ENCODE measurements at places on chromosomes 1 and 21.

DNA sequence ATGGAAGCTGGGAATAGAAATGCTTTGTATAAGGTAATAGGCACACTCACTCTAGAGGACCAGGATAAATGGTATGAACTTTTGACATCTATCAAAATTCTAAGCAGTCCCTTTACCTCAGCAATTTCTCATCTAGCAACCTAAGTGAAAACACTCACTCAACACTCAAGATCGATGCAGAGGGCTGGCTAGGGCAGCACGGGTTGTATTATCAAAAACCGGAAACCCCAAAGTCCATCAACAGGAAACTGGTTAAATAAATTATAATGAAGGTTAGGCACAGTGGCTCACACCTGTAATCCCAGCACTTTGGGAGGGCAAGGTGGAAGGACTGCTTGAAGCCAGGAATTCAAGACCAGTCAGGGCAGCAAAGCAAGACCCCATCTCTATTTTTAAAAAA, 9.4 kb downstream of the USP48 start:
- peak; percentile 5 for DNase-seq

DNA sequence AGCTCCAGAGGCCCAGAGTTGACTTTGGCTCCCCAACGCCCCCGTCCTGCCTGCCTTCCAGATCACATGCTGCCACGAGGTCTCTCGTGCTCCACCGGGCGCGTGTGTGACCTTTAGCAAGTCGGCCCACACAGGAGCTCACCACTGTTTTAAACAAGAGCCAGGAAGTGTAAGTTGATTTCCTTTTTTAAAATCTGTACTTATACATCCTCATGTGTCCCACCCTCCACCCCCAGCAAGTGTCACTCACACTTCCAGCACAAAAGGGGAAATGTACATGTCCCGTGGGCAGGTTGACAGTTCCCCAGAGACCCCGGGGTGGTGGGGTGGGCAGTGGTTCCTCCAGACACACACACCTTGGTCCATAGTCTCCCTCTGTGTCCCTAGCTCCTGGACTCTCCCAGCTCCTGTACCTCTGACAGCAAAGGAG, 84.4 kb downstream of the STUM start:
- no peak for DNase-seq

DNA sequence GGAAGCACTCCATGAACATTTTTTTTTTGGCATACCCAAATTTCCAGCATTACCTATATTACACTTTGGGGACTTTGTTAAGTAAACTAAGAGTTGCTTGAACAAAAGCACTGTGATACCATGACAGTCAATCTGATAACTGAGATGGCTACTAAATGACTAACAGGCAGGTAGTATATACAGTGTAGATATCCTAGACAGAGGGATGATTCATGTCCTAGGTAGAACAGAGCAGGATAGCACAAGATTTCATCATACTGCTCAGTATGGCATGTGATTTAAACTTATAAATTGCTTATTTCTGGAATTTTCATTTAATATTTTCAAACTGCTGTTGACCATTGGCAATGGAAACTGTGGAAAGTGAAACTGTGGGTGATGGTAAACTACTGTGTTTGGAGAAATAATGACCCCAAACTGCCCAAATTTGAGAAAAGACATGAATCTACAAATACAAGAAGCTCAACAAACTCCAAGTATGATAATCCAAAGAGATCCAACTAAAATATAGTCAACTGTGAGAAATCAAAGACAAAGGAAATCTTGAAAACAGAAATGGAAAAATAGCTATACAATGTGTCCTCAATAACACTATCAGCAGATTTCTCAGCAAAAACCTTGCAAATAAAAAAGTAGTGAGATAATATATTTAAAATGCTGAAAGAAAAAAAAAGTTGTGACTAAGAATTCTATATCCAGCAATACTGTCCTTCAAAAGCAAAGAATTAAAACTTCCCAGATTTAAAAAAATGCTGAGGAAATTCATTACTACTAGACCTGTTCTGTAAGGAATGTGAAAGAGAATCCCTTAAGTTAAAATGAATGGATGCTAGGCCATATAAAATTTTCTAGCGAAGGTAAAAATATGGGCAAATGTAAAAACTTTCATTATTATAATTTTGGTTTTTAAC, 410.4 kb downstream of the DUSP10 start:
- DNase-seq = no peak

DNA sequence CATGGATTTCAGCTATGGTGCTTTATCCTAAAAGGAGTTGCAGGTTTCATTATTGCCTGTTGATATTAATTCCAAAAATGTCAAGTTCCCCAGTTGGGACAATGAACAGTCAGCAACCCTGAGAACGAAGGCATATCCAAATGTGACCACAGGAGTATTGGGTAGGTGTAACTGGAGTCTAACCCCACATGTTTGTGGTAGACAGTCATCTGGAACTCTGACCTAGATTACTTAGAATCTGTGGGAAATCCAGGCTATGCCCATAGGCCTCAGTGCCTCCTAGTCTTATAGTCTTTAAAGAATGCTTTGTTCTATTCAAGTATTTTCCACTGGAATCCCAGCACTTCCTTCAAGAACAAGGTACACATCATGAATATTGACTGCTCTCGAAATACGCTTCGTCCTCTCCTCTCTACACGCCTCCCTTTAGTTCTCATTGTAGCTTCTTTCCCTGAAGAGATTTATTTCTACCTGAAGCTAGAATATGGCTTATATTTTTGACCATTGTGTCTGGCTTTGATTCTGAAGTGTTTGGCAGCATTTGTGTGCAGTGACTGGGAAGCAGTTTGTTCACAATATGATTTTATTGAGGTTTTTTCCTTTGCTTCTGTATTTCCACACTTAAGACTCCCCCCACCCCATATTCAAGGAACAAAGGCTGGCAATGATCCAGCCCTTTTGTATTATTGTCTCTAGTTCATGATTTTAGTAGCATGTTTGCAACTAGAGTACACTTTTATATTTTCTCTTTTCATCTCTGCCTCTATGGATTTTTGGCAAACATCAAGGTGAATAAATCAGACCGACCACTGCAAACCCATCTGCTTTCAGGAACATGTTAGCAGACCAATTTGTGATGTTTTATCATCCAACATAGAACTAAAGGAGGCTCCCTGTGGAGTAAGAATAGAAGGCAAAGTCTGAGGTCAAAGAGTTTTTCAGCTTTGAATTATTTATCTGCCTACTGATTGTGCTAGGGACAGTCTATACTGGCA, 178.6 kb downstream of the GPR52 start:
- DNase-seq = no peak

GRCh38 chr1:234213658-234214128, 159.6 kb upstream of the COA6 start:
- no peak for DNase-seq

DNA sequence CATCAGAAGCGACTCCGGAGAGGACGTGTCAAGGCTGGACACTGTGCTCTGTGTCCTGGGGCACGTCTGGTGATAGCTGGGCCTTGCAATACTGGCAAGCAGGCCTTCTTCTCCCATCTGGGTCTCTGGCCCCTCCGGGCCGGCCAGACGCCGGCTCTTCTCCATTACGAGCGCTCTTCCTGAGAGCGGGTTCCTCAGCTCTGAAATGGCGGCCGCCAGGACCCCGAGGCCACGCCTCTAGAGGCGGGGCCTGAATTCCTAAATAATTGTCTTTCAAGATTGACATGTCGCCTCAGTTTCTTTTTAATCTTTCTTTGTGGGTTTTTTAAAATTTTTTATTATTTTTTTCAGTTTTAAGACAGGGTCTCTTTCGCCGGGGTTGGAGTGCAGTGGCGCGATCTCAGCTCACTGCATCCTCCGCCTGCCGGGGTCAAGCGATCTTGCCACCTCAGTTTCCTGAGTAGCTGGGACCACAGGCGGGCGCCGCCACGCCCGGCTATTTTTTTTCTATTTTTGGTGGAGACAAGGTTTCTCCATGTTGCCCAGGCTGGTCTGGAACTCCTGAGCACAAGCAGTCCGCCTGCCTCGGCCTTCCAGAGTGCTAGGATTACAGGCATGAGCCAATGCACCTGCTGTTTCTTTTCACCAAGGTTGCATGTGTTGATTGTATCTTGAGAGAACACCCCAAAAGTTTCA, 9.2 kb downstream of the RNF2 start:
- no peak for DNase-seq

DNA sequence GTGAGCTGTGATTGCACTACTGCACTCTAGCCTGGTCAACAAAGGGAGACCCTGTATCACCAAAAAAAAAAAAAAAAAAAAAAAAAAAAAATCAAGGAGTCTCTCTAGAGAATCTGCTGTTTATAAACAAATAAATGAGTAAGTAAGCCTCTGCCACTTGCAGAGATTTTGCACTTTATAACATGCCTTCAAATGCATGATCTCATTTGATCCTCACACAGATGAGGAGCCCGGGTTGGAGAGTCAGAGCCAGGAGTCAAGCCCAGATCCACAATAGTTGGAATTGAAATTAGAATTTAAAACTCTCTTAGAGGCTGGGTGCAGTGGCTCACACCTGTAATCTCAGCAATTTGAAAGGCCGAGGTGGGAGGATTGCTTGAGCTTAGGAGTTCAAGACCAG, 4.0 kb downstream of the PRELP start:
- DNase-seq = no peak

- no peak for DNase-seq
Observed at GRCh38 chr1:28417926-28418637, 48.5 kb downstream of the PHACTR4 start.

DNA sequence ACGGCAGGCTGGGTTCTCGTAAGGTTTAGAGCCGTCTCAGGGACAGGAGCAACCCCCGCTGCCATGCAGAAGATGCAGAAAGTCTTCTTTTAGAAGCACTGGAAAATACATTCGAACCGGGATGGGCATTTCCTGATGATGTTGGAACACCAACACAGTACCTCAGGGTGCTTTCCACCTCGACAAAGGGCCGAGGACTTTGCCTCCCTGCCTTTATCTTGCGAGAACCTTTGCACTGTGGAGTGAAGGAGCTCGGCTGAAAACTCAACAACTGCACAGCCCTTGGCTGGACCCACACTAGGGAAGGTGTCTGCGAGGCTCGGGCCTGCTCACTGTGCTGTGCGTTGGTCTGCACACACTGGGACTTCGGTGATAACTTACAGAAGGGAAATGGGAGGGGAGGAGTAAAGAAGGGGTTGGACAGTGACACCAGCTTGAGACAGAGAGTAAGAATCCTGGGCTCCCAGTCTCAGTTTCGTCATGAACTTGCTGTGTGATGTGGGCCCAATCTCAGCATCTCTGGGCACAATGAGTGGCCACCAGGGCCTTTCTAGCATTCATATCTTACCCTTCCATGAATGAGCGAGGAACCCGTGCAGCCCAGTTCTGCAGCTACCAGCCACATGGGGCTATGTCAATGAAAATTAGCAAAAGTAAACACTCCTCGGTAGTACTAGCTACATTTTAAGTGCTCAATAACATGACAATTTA, 18.2 kb downstream of the RCAN1 start:
- DNase-seq = no peak

DNA sequence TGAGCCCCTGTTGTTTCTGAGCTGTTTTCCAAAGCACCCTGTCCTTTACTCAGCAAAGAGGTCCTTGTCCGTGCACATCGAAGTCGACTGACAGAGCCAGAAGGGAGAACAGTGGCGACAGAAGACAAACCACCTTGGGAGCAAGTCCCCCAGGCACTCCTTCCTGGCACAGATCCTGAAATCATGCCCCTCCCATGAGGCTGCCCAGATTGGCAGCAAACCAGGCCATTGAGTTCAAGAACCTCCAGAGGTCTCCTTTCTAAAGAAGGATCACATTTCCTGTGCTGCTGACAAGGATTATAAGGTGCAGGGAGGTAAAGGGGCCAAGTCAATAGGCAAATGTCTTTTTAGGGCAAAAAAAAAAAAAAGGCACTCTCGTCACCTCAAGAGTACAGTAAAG, 84.7 kb upstream of the HIVEP3 start:
- no peak for DNase-seq

DNA sequence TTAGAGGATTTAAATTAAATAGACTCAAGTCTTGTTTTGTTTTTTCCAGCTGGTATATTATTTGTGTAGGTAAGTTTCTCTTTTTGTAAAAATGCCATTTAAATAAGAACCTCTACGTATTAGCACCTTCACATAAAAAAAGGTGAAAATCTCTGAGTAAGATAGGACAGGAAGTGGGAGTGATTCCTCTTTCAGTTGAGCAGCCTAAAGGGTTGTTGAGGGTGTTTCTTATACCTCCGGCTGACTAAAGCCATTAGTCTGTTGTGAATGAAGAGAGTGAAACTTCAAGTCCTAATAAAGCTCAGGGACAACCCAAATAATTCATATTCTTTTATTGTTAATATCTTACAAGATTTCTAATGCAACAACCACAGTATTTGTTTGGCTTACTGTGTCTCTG, 188.7 kb downstream of the CHRM3 start:
- DNase-seq = no peak

DNA sequence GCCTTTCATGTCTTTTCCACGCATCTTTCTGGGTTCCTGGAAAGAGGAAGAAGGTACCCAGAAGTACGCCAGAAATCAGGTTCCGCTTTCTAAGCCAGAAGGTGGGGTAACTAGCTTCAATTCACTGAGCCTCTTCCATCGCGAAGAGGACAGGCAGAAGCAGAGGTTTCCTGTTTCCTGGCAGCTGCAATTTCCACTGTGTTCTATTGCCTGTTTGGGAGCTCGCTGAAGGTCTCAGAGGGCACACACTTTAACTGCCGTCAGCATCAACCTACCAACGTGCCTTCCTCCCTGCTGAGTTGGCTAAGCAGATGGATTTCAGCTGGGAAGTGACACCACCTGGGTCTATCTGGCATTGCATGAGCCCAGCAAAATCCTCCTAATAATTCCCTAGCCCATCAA, 10.0 kb downstream of the NCF2 start:
- DNase-seq = no peak

GRCh38 chr1:220221269-220221668, 51.0 kb downstream of the RAB3GAP2 start:
- DNase-seq = no peak

DNA sequence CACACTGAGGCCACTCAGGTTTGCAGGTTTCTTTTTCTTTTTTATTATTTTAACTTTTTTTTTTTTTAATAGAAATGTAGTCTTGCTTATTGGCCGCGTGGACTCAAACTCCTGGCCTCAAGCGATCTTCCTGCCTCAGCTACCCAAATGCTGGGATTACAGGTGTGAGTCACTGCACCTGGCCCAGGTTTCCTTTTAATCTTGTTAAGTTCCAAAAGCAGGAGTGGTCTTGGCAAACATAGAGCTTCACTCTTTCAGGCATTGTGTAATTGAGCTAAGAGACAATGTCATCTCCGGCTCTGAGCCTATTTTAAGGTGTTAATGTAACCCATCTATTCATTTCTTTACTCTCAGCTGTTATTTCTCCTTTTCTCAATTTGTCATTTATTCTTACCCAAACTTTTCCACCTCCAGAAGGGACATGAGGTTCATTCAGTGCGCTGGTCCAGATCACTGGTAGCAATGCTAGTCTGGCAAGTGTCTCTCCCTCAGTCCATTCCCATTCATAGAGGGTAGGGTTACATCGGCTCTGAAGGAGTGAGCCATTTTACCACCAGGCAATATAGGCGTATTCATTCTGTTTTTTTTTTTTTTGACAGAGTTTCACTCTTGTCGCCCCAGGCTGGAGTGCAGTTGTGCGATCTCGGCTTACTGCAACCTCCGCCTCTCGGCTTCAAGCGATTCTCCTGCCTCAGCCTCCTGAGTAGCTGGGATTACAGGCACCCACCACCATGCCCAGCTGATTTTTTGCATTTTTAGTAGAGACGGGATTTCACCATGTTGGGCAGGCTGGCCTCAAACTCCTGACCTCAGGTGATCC, 11.3 kb upstream of the MFSD2A start:
- no peak for DNase-seq

- no peak for DNase-seq
Observed at GRCh38 chr1:48524892-48525467, 53.0 kb upstream of the SPATA6 start.

GRCh38 chr1:168234846-168235547, 9.2 kb downstream of the SFT2D2 start:
- peak; percentile 38 for DNase-seq

GRCh38 chr1:220347654-220348175, 75.5 kb upstream of the RAB3GAP2 start:
- DNase-seq = no peak

All from central memory CD4-positive, alpha-beta T cell (primary cell).